ENCODE measurements at places on chromosomes 1 and 21.

- no peak for DNase-seq
Observed at GRCh38 chr1:114207635-114208034, 54.0 kb upstream of the SYT6 start.

DNA sequence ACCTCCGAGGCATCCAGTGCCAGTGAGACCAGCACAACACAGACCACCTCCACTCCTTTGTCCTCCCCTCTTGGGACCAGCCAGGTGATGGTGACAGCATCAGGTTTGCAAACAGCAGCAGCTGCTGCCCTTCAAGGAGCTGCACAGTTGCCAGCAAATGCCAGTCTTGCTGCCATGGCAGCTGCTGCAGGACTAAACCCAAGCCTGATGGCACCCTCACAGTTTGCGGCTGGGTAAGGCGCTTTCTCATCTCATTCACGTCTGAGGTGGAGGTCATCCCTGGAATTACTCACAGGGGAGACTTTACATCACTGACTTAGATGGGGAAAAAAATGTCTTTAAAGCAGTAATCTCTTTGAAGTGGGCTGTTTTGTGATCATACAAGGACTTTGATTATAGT is 106.3 kb downstream of the CD247 start:
- no peak for DNase-seq

DNA sequence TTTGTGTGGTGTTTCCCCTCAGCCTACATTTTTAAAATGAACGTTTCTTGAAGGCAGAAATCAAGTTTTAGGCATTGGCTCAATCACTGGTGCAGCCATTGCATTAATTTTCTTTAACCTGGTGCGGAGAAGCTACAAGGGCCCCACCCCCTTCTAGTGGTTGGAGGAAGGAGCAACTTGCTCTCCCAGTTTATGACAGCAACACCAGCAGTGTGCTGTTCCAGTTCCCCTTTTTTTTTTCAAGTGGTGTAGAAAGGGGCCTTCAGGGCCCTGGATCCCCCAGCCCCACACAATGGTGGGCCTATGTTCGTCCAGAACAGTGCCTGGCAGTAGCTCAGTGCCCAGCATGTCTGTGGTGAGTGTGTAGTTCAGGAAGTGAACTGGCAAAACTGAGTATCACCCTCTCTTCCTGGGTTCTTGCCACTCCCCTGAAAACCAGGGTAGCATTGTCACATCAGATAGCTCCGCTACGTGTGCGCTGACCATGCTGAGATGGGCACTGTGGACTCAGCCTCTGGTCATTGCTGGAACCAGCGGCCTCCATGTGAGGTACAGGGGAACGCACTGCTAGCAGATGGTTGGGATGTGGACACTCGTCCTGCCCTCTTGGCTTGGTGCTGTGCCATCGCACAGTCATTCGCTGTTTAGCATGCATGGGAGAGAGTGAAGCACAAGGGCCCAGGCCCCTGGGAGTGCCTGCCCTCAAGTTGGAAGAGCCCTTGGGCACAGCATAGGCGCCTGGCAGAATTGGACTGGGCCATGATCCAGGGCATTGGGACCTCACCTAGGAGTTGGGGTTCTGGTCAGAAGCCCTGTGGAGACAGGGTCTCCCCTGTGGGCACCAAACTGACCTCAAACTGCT is 7.2 kb downstream of the ARF1 start:
- DNase-seq = no peak

DNA sequence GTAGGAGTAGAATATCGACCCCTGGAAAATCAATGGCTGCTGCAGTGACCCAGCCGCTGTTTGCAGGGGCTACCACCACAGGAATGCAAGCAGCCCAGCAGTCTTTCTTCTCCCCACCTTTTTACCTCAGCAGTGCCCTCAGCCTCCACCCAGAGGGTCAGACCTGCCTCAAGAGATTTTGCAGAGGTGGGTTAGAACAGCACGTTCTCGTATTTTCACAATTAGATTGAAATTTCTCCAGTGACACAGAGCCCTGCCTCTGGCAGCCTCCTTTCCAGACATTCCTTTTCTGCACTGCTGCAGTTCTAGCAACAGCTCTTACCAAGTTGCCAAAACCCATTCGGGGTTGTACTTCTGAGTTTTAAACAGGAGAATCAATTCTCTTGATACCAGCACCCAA is 38.3 kb upstream of the PIGV start:
- DNase-seq = no peak

GRCh38 chr1:242448910-242449645 is 75.4 kb downstream of the PLD5 start:
- DNase-seq = no peak

Data from fibroblast of lung (primary cell).